ENCODE measurements at places on chromosomes 4 and X. TPM values are rescaled to one million over a fixed set of nuclear protein-coding genes. Genes with fewer than 3 reads are reported as not detected.

FAM47A gene
- not detected for total RNA-seq

VCX gene
- total RNA-seq = 2.8 TPM

HMX1 gene
- total RNA-seq = not detected

RNF128 gene
- not detected for total RNA-seq

Measured in A172 (cell line).